Amniotic stem cell (primary cell): ENCODE measurements at places on chromosomes 6 and 20.

GRCh38 chr6:148951662-148952061 is 204.8 kb downstream of the UST start:
- no peak for DNase-seq

GRCh38 chr6:134458857-134459657 is 141.1 kb upstream of the SGK1 start:
- DNase-seq, result no peak

GRCh38 chr20:51444467-51444866 is 98.1 kb downstream of the NFATC2 start:
- peak; percentile 63 for DNase-seq

DNA sequence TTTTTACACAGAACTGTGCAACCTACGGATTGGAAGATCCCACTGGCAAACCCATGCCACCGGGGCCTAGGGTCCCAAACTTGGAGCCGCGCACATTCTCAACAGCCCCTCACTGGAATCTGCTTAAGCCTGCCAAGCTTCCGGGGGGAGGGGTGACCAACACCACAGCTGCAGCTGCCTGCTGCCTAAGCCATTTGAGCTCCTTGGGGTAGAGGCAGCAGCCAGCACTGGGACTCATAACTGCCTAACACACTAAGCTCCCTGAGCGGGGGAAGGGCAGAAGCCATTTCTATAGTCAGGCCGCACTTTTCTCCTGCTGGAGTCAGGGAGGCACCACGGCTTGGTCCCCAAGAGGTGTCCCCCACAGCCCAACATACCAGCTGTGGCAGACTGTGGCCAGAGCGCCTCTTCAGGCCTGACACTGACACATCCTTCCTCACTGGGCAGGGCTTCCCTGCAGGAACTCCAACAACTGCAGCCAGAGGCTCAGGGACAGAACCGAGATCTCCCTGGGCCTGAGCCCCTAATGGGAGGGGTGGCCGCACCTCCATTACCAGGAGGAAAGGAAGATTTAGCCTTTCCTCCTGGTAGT is 270.3 kb upstream of the ECI2 start:
- no peak for DNase-seq

- DNase-seq, result no peak
Measured at GRCh38 chr6:169839898-169840631, 88.6 kb downstream of the ERMARD start.

- no peak for DNase-seq
Measured at GRCh38 chr6:53433261-53433950, 84.7 kb upstream of the ELOVL5 start.

DNA sequence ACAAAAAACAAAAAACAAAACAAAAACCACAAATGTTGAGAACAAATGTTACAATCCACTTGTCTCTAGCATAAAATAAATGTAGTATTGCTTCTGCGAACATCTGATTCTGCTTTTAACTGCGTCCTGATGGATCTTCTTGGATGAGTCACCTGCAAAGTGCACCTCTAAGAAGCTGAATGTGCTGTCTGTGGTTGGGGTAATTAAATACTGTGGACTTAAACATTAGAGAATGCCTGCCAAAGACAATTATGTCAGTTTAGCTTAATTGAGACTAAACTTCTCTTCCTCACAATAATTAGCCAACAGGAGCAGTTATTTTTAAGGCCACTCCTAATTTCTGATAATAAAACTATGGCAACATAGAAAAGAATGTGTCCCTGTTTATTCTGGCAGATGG is 253.4 kb downstream of the PHACTR1 start:
- no peak for DNase-seq

DNA sequence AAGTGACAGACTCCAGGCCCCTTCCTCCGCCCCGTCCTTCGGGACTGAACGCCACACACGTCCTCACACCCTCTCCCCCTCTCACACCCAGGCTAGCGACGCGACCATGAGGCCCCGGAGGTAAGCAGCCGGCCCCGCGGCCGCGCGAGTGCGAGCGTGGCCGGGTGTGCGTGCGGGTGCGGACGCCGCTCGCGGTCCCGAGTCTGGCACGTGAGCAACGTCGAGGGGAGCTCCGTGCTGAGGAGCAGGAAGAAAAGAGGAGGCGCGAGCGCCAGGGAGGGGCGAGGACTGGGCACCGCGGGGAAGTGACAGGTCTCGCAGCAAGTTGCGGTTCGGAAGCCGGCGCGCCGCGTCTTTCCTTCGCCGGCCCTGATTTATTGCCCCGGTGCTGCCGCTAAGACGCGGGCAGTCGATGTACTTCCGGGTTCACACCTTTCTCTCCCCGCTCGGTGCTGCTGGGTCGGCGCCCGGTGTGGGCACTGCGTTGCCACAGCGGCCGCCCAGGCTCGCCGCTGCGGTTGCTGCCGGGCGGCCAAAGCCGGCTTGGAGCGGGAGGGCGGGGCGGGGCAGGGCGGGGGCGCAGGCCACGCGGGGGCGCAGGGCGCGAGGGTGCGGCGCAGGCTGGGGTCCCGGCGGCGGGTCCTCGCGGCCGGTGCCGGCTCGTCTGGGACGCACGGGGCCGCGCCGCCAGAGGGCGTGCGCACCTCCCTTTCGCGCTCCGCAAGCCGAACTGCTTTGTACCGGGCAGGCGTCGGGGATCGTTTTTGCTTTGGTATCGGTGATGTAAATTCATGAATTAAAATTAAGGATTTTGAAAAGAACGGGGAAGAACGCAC is 15.8 kb upstream of the LIN28B start:
- DNase-seq, result peak; percentile 30

DNA sequence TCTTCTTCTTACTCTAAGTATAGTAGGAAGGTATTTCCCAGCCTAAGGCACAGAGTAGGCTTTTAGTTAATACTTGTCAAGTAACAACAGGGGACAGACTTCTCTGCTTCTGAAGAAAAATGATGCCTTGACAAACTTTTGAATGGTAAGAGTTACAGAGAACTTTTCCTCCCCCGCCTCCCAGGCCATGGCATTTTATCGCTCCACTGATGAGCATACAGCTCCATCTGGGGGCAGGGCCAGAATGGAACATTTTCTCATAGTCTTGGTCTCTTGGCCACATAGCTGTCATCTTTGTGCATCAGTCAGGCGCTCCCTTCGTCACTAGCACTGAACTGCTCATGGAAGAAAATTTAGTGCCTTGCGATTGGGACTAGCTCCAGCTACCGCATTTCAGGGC is 1066.8 kb upstream of the CITED2 start:
- DNase-seq, result no peak

DNA sequence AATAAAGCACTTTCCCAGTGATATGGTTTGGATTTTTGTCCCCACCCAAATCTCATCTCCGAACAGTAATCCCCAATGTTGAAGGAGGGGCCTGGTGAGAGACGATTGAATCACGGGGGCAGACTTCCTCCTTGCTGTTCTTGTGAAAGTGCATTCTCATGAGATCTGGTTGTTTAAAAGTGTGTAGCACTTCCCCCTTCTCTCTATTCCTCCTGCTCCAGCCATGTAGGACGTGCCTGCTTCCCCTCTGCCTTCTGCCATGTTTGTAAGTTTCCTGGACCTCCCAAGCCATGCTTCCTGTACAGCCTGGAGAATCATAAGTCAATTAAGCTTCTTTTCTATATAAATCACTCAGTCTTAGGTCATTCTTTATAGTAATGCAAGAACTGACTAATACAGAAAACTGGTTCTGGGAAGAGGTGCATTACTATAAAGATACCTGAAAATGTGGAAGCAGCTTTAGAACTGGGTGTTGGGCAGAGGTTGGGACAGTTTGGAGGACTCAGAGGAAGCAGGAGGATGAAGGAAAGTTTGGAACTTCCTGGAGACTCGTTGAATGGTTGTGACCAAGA is 7.4 kb downstream of the EPM2A start:
- DNase-seq, result no peak
